ENCODE measurements at places on chromosomes 2 and 18.

GRCh38 chr2:10410823-10411437 is 37.2 kb downstream of the ODC1 start:
- no peak for DNase-seq

- no peak for DNase-seq
Observed at GRCh38 chr2:55118643-55119083, 68.4 kb upstream of the RTN4 start.

- no peak for DNase-seq
Observed at GRCh38 chr18:3294435-3295080, 32.6 kb downstream of the MYL12B start.

GRCh38 chr2:187105218-187105617 is 256.2 kb upstream of the ZSWIM2 start:
- no peak for DNase-seq

DNA sequence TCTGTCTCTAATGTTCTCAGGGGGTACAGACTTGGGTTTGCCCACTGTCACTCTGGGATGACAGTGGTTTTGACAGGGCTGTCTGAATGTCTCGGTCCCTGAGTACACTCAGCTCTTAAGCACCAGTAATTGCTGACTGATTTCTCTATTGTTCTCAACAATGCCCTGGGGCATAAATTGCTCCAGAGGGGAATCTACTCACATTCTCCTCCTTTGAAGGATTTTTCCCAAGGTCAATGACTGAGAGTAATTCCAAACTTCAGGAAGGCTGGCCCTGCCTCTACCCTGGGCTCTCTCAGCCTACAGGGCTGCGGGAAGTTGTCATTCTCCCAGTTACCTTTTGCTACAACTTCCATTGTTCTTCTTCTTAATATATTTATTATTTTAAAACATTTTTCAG is 36.5 kb downstream of the MC2R start:
- DNase-seq = no peak

DNA sequence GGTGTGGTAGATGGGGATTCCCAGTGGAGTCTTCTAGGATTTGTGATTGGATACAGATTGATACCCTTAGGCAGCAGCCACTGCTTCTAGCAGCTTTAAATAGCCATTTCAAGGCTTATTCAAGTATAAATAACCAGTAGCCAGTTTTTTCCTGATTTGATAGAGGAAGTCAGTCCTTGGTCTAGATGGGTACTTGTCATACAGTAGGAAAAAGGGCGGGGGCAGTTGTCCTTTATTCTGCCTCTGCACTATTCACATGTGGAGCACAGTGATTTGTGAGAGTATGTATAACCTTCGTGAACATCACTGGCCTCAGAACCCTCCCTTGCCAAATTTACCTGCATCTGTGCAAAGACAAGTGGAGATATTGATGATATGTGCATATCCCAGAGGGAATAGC is 6.8 kb downstream of the PPP1CB start:
- no peak for DNase-seq

DNA sequence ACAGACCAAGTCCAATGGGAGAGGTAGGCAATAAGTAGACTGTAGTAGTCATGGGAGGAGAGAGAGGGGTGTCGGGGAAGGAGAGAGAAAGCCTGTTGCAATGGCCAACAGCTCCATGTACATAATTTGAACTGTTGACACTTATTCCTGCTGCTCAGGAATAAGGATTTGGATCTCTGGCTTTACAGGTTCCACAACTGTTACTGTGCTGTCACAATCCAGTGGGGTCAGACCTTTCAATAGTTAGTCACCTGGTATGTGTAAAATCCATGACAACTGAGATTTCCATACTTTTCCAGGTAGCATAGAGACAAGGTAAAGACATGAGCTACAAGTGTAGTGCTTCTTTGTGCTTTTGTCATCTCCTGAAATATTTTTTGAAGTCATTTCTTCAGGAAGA is 47.5 kb upstream of the RIOK3 start:
- DNase-seq = no peak

DNA sequence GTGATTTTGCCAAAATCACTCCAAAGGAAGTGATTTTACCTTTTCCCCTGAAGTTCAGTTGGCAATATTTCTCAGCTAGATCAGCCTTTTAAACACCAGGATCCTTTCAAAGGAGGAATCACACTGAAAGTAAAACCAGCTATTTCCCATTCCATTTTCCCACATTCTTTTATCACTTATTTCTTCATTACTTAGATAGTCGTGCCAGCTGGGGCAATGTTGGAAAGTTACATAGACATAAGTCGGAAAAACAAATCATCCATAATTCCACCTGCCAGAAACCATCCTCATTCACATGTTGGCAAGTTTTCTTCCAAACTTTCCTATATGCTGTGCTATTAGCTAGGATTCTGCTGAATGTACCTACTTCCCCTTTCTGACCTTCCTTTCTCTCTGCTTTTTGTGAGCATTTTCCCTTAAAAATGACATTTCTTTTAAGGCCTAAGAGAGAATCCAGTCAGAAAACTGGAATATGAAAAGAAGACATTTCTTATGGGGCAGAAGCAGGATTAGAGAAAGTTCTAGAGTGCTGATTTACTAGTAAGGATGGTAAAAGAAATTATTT is 170.0 kb upstream of the STK17B start:
- DNase-seq = no peak

- no peak for DNase-seq
Observed at GRCh38 chr2:20781656-20782265, 41.1 kb downstream of the LDAH start.

GRCh38 chr2:45103351-45104345 is 94.4 kb upstream of the SIX2 start:
- no peak for DNase-seq

- DNase-seq = no peak
Observed at GRCh38 chr2:241271706-241272302, 43.7 kb downstream of the HDLBP start.

DNA sequence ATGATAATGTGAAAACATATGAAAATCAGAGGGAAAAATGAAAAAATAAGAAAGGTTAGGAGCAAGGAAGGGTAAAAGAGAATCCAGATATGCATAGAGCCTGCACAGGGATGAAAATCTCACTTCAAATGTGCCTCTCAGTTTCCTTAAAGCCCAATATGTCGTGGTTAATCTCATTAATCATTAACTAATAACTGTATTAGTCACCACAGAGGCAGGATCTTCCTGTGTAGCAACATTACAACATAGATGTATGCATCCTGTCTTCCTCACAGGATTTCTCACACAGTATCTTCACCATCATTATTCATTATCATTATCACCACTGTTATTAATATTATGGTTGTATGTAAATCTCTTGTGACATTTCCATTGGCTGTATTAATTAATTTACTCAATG is 361.2 kb upstream of the SOX11 start:
- DNase-seq = no peak

- DNase-seq = no peak
Observed at GRCh38 chr2:85308896-85309555, 18.8 kb downstream of the TGOLN2 start.

- DNase-seq = no peak
Observed at GRCh38 chr2:32910883-32911598, 35.7 kb upstream of the LTBP1 start.

DNA sequence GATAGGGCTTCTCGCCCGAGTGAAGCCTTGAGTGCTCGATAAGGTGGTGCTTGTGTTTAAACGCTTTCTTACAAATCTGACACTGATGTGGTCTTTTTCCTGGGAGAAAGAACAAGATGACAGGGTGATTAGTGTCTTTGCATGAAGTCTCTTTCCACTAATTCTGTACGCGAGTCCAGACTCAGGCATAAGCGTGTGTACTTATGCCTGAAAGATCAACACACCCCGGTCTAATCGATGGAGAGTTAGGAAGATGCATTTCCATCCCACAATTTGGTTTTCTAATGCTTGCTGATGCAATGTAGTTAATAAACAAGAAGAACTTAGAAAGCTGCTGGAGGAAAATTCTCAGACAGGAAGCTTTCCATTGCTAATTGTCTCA is 130.0 kb downstream of the ZEB2 start:
- no peak for DNase-seq

DNA sequence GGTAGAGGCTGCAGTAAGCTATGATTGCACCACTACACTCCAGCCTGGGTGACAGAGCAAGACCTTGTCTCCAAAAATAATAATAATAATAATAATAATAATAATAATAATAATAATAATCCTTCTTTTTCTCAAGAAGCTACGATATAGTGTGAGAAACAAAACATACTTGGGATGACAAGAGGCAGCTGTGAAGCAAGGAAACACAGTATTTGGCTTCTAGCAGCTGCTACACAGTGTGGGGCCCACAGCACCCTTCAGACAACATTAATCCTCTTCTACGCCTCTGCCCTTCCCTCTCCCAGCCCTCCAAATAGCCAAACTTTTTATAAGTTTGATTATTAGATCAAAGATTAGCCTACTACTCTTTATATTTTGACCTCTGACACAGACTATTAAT is 62.2 kb downstream of the MYOM1 start:
- DNase-seq = no peak

DNA sequence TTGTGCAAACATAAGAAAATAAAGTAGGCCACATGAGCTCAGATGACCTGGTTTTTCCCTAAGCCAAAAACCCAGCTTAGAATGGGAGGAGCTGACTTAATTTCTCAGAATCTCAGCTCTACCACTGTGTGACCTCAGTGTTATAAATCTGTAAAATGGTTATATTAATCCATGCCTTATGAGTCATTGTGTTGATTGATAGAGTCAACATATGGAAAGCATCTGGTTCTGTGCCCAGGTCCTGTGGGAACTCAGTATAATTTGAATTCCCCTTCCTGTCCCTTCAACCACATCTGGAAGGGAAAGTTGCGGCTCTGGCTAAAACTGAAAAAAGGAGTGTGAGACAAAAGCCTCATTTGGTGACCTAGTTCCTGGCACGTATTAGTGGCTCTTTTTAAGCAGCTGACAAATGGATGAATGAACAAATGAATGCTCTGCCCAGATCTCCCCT is 25.7 kb downstream of the TMEM177 start:
- no peak for DNase-seq

GRCh38 chr2:656676-657075 is 20.5 kb downstream of the TMEM18 start:
- no peak for DNase-seq

- DNase-seq = no peak
Observed at GRCh38 chr2:74109551-74109950, 38.2 kb downstream of the BOLA3 start.

- no peak for DNase-seq
Observed at GRCh38 chr2:16408331-16409005, 257.2 kb downstream of the CYRIA start.

- DNase-seq = no peak
Observed at GRCh38 chr2:68931799-68932198, 20.9 kb downstream of the GKN2 start.

DNA sequence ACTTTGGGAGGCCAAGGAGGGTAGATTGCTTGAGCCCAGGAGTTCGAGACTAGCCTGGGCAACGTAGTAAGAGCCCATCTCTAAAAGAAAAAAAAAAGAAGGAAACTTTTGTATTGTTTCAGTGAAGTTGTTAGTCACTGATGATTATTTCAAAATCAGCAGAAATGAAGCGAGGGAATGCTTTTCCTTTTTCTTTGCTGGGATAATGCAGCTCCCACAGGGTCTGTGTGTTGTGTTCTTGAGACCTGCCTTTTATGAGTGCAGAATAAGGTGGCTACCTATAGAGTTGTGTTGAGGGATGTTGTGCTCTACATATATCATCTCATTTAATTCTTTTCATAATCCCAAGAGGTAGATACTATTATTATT is 11.7 kb downstream of the TM4SF20 start:
- DNase-seq = no peak
